ENCODE measurements at places on chromosomes 13 and 19.

DNA sequence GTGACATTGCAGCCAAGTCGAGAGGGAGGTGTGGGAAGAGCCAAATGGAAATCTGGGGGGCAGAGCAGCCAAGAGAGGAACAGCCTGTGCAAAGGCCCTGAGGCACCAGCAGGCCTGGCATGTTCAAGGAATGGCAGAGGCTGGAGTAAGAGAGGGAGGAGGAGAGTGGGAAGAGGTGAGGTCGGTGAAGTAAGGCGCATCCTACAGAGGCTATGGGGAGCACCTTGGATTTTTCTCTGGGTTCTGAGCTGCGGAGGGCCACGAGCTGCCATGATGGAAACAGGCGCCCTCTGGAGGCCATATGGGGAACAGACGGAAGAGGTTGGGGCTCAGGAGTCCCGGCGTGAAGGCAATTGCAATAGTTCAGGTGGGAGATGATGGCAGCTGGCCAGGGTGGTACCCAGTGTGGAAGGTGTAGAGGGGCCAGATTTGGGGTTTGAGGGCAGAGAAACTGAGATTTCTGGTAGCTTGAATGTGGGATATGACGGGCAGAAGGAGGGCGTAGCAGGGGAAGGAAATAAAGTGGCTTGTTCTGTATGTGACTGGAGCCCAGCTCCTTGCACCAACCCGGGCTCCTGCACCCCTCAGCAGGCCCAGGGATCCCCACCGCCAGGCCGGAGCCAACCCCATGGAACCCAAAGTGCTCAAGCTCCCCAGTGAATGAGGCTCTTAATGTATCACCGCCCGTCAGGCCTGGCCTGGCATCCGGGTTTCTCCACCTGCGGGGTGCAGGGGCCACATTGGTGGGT is 20.5 kb upstream of the STRN4 start:
- DNase-seq: peak; percentile 68

GRCh38 chr19:43229315-43229714 is 23.9 kb upstream of the PSG4 start:
- no peak for DNase-seq

DNA sequence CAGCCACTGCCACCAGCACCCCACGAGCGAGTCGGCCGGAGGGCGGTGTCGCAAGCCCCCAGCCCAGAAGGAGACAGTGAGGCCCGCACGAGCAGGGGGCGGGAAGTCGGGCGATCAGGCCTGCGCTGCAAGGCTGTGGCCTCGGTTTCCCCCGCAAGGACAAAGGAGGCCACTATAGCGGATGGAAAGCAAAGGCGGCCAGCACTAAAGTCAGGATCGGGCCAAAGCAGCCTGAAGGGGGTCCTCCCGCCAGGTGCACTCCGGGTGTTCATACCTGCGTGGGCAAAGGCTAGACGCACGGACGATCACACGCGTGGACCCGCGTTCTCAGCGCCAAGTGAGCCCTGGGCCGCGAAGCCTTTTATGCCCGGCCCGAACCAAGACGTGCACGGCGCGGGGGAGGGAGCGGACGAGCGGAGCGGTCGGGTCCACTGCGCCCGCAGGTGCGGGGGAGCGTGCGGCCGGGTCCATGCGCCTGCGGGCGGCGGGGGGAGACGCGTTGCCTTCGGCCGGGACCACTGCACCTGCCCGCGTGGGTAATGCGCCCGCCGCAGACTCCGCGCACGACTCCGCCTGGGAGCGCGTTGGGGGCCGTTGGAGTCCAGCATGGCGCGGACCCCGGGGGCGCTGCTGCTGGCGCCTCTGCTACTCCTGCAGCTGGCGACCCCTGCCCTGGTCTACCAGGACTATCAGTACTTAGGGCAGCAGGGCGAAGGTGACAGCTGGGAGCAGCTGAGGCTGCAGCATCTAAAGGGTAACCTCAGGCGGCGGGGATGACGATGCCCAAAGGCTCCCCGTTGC is at the start of the genes PRDX2 and THSD8:
Gene PRDX2, minus strand, starts transcription at position 335 of the 801 bp plus-strand sequence. CDS start 539 bp downstream, outside the sequence.
Gene THSD8, plus strand, starts transcription at position 604 of the 801 bp plus-strand sequence. Its CDS starts 3 bp downstream, at position 607.
- DNase-seq: peak; percentile 82

GRCh38 chr13:24503379-24503696 is 9.2 kb downstream of the PARP4 start:
- DNase-seq: no peak

DNA sequence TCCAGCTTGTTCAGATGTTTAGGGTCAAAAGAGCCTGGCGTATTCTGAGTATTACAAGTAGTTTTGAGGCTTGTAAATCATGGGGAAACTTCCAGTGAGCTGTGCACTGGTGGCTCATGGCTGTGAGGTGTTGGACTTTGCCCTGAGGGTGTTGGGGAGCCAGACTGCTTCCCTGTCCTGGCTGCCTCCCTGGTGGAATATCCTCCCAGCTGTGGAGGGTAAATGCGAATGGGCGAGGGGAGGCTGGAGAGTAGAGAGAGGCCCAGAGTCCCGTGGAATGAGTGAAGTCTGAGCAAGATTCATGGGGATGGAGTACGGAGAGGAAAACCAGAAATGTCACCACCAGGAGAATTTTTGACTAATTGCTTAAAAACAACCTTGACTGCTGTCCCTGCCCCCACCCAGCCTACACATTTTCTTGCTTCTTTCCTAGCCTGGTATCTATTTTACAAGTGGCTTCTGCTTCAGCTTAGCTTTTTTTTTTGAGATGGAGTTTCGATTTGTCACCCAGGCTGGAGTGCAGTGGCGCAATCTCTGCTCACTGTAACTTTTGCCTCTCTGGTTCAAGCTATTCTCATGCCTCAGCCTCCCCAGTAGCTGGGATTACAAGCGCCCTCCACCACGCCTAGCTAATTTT is 3.7 kb downstream of the SNRPA start:
- DNase-seq: peak; percentile 38

DNA sequence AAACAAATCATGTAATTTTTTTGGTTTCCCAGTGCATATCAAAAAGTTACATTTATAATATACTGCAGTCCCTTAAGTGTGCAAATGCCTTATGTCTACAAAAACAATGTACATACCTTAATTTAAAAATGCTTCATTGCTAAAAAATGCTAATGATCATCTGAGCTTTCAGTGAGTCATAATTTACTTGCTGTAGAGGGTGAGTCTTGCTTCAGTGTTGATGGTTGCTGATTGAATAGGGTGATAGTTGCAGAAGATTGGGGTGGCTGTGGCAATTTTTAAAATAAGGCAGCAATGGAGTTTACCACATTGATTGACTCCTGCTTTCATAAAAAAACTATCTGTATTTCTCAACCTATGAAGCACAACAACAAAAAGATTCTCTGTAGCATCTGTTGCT is 613.9 kb downstream of the TBC1D4 start:
- no peak for DNase-seq

- DNase-seq: no peak
Measured at GRCh38 chr19:47357788-47358680, 8.9 kb downstream of the DHX34 start.

DNA sequence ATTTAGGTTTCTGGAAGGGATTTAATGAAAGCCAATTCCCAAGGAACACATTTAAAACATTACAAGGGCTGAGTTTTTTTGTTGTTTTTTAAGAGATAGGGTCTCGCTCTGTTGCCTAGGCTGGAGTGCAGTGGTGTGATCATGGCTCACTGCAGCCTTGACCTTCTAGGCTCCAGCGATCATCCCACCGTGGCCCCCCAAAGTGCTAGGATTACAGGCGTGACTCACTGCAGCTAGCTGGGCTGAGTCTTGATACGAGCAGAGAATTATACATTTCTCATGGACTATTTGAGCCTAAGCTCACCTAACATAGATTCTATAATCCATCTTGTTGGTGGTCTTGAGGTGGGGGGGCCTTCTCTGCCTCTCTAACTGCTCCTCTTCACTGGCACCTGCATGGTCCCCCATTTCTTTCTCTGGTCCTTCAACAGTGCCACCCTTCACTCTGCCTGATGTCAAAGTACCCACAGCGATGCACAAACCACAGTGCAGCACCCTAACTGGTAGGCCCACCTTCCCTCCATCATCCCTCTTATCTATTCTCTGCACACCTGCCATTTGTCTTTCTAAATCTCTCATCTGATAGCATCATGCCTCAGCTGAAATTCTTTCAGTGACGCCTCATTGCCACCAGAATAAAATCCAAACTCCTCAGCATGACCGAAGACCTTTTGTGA is 37.4 kb downstream of the DOCK9 start:
- no peak for DNase-seq

- DNase-seq: no peak
Measured at GRCh38 chr13:98922306-98922705, 55.6 kb downstream of the DOCK9 start.
